ENCODE measurements at places on chromosomes 13 and 19. TPM values are rescaled to one million over a fixed set of nuclear protein-coding genes. Genes with fewer than 3 reads are reported as not detected.

ZNF99 gene
- not detected for total RNA-seq

FOXA3 gene
- total RNA-seq = not detected

KHSRP gene
- total RNA-seq = 143 TPM

ZNF845 gene
- total RNA-seq = 7.5 TPM

HIF3A gene
- total RNA-seq = not detected

PRR19 gene
- 0.16 TPM for total RNA-seq

CLDND2 gene
- total RNA-seq = 0.60 TPM

ZNF471 gene
- total RNA-seq = 2.2 TPM

ZNF766 gene
- total RNA-seq = 39.3 TPM

TGFBR3L gene
- 1.2 TPM for total RNA-seq

SYCN gene
- total RNA-seq = not detected

SIGLECL1 gene
- not detected for total RNA-seq

LILRA2 gene
- total RNA-seq = 0.78 TPM

USHBP1 gene
- not detected for total RNA-seq

TMEM150B gene
- total RNA-seq = not detected

ZNF528 gene
- total RNA-seq = 16.9 TPM

OBI1 gene
- 2.6 TPM for total RNA-seq

C1QTNF9 gene
- total RNA-seq = not detected

ELF1 gene
- 354 TPM for total RNA-seq

BBC3 gene
- 42.1 TPM for total RNA-seq

GRCh38 chr13:37109051-37109678 lies 3.7 kb upstream of the CSNK1A1L start:
- no peak for DNase-seq

- DNase-seq = peak; percentile 12
These were observed 3.7 kb downstream of the GGACT start for GRCh38 chr13:100584896-100585295.

- DNase-seq = no peak
These were observed 106.7 kb upstream of the UBAC2 start for GRCh38 chr13:99093997-99094396.

GRCh38 chr19:13696839-13697238 lies 67.5 kb upstream of the MRI1 start:
- no peak for DNase-seq

GRCh38 chr19:32427536-32427935 lies 22.0 kb downstream of the DPY19L3 start:
- no peak for DNase-seq

DNA sequence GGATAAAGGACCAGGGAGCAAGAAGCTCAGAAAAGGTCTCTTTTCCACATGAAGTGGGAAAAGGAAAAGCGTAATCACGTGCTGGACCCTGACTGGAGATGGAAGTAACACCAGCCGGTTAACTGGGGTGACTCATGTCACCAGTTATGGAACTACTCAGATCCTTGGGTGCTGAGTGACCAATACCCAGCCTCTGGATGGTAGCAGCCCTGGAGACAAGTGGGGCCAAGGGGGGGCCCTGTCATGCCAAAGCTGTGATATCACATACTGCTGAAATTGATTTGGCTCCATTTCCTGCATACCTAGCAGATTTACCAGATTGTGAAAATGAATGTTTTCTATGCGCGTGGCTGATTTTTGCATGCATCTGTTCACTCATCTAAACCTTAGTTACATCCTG lies 158.9 kb downstream of the ZIC5 start:
- no peak for DNase-seq

- no peak for DNase-seq
These were observed 127.9 kb upstream of the GJB6 start for GRCh38 chr13:20360041-20360491.

GRCh38 chr13:60617991-60618733 lies 221.1 kb downstream of the TDRD3 start:
- no peak for DNase-seq

GRCh38 chr19:56639217-56639616 lies 3.7 kb upstream of the SMIM17 start:
- DNase-seq = no peak

- DNase-seq = no peak
These were observed 120.9 kb downstream of the ZDHHC20 start for GRCh38 chr13:21338156-21338555.

- DNase-seq = no peak
These were observed 24.5 kb downstream of the DIAPH3 start for GRCh38 chr13:60139272-60139671.

DNA sequence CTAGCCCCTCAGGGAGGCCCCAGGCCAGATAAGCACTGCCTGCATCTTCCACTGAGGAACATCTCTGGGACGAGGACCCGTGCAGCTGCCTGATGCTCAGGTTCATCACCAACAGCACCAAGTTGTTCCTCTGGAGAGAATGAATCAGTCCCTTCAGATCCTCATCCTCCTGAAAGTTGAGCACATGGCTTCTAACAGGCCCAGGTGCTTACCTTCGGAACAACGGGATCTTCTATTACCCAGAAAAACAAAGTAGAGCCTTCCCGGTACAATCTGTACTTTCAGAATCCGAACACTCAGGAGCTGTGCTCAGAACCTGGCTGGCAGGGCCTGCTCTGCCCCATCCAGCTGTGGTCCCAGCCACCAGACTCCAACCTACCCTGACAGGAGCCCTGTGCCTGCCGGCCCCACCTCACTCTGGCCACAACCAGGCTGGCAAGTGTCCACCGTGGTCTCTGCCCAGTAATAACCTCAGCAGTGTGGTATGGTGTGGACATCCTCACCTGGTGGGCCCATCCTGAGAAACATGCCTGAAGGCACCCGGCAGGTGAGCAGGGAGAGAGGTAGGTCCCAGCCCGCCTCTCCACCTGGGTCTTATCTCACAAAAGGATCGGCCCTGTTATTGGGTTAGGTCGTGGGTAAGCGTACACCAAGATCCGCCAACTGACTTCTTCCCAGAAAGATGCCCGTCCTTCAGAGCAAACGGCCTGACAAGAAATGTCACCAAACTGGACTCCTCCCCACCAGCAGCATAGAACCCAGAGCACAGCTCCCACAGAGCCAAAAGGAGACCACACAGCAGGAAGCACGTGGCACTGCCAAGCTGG lies 34.1 kb downstream of the ELL start:
- DNase-seq = no peak

GRCh38 chr19:24033963-24034342 lies 53.0 kb upstream of the ZNF254 start:
- no peak for DNase-seq

- no peak for DNase-seq
These were observed 11.8 kb upstream of the FBN3 start for GRCh38 chr19:8161135-8161646.

DNA sequence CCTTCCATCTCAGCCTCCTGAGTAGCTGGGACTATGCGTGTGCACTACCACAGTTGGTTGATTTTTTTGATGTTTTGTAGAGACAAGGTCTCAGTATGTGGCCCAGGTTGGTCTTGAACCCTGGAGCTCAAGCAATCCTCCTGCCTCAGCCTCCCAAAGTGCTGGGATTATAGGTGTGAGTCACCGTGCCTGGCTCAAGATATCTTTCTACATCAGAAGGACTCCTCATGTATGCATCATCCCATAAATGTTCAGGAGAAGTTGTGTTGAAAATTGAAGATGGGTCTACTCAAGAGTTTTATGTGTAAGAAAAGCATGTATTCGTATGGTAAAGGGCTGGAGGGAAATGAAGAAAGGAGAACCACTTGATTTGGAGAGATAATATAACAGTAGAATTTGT lies 71.8 kb upstream of the STK24 start:
- no peak for DNase-seq

- DNase-seq = no peak
These were observed 2476.7 kb downstream of the PCDH9 start for GRCh38 chr13:64753233-64754000.

- DNase-seq = no peak
These were observed 6.8 kb upstream of the ZNF429 start for GRCh38 chr19:21498651-21499050.

GRCh38 chr13:75908141-75908540 lies 272.0 kb downstream of the LMO7 start:
- DNase-seq = no peak

DNA sequence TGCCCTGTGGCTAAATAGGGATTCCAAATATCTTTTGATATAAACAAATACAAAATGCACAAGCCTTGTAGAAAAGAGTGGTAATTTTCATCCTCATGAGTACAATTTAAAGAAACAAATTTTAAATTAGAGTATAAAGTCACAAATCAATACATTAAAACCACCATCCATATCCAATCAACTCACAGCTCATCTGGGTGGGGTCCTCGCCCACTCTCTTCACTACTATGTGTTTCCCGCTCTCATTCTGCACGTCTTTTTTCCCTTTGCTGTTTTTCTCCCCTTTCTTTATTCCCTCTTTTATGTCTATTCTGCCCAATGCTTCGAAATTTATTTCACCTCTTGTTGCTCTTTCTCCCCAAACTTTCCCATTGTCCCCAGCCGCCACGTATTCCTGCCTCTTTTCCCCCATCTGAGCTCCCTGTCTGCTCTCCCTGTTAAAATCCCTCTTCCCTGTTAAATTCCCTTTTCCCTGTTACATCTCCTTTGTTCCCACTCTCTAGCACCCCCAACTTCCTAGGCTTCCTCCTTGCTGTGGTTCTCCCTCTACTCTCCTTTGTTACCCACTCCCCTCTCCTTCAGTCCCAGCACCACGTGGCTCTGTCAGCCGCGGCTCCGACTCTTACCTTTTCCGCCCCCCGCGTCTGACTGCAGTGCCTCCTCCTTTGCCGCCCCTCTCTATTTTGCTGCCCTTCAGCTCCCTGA lies 1.3 kb downstream of the ZNF616 start:
- no peak for DNase-seq

- no peak for DNase-seq
These were observed 225.8 kb downstream of the OXGR1 start for GRCh38 chr13:96768524-96768923.

DNA sequence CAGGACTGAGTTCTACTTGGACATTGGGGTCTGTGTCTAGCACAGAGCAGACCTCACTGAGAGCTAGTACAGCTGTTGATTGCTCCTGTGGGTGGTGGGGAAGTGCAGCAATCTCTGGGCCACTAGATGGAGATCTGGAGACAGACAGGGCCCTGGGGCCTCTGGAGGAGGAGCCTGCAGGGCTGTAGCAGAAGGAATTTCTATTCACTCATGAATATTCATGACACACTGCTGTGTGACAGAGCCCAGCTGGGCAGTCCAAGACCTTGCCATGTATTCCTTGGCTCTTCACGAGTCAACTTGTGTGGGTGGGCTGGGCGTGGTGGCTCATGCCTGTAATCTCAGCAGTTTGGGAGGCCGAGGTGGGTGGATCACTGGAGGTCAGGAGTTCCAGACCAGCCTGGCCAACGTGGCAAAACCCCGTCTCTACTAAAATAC lies 37.5 kb downstream of the SUGP2 start:
- peak; percentile 42 for DNase-seq

DNA sequence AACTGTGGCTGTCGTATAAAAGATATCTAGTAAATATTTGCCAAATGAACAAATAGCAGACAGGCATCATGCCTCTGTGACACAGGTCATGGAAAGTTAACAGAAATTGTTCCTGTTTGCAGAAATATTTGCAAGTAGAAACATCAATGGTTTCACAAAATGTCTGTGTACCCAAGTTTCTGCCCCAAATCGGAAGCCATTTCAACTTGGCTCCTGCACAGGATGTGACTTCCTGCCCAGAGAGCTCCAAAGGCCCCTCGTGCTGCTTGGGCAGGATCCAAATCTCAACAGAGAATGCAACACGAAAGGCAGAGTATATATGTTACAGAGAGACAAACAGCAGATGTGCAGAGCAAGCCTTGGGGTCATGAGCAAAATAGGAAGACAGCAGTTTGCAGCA lies 95.5 kb upstream of the SERP2 start:
- no peak for DNase-seq

- no peak for DNase-seq
These were observed 15.4 kb upstream of the PRR19 start for GRCh38 chr19:42286349-42287016.

GRCh38 chr19:12946092-12946721 lies 545 bp downstream of the RAD23A start:
- no peak for DNase-seq

GRCh38 chr13:76406243-76406642 lies 480.0 kb downstream of the KCTD12 start:
- no peak for DNase-seq

- DNase-seq = no peak
These were observed 27.3 kb downstream of the LHFPL6 start for GRCh38 chr13:39575641-39576238.

Measured in CD4-positive, alpha-beta T cell (primary cell).